ENCODE measurements at places on chromosomes 3 and 15.
A peak's percentile ranks its signal among the peaks of the same experiment; 100 is the strongest.

- no peak for DNase-seq
Observed at GRCh38 chr3:61769266-61769990, 208.1 kb downstream of the PTPRG start.

DNA sequence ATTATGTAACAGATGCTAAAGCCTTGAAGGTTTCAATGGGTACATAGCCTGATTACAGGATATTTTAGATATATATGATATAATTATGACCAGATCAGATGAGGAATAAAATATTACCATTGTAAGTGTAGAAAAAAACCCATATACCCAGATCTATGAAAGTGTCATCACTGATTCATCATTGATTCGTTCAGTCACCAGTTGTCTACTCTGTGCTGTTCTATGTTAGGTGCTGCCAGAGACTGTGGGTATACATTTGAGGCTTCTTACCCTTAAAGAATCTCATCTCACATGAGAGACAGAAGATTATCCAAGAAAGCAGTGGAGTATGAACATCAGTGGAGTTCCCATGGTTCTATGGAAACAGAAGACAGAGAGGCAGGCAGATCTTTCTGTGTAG is 92.2 kb downstream of the MBNL1 start:
- DNase-seq, result no peak

DNA sequence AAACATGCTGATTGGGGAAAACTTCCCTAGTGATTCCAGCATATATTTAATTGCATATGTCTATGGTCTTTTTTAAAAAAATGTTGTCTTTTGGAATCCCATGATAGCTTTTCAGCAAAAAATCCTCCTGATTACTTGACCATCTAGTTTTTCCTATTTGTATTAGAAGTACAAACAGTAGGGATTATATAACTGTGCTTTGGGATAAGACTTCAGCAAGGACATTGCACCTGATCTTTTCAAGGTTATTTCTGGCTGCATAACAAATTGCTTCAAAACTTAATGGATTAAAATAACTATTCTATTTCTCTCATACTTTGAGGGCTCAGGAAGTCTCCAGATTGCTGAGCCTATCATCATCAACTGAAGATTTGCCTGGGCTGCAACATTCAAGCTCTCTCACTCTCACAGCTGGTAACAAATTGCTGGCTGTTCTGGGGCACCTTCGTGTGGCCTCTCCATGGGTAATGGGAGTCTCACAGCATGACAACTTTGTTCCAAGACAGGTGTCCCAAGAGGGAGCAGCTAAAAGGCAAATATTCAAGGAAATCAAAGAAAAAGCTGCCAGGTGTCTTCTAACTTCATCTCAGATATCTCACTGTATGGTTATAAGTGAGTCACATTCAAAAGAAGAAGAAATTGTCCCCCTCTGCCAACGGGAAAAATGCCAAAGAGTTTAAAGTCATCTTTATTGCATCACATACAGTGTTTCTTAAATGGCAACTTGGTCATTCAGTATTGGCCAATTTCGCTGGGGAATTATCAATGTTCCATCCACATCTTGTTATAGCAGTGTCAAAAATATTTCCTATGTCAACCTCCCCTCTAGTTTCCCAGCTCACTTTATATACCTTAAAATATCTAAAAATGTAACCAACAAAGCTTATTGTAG is 644.5 kb upstream of the GRM7 start:
- DNase-seq, result no peak

DNA sequence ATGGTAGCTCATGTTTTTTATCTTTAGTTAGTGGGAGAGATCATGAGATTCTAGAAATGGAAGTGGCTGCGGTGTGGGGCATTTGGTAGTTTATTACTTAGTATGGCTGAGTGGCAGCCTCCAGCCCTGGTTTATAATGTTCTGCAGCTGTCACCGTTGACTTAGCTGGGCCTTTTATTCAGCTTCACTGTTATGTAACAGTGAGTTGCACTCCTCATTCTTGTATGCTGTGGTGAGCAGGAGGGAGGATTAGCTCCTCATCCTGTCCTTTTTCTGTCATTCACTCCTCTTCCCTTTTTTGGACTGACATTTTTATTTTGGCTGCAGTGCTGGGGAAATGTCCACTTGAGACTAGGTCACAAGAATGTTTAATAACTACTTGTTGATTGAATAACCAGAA is 29.5 kb downstream of the RAD54L2 start:
- no peak for DNase-seq

DNA sequence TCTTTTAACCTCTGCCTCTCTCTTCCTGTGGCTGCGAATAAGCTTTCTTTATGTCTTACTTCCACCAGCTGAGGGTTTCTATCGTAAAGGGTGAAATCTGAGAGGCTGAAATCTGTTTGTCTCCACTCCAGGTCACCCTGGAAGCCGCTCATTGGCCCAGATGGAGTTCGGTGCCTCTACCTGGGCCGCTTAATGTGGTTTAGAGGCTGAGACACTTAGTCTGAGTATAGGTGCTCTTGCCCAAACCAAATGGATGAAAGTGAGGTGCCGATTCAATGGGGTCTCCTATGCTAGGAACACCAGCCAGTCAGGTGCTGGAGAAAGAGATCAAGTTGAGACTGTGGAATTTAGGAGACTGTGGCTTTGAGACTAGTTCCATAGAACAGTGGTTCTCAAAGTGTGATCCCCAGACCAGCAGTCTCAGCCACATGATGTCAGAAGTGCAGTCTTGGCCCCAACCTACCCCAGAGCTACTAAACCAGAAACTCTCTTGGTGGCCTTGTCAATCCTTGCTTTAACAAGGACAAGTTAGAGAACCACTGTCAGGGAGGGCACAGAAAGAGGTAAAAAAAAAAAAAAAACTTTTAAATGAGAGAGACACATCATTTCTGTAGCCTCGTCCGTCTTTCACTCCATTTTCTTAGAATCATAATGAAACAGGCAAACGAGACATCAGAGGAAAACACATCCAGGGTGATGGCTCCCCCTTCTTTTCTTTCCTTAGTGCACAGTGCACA is 54.9 kb upstream of the CCR2 start:
- DNase-seq, result no peak

GRCh38 chr3:77931255-77932009 is 891.5 kb downstream of the ROBO2 start:
- no peak for DNase-seq

GRCh38 chr3:122640437-122640999 is 40.1 kb upstream of the PARP14 start:
- no peak for DNase-seq

- DNase-seq, result no peak
Observed at GRCh38 chr3:107062787-107063186, 314.5 kb upstream of the CCDC54 start.

DNA sequence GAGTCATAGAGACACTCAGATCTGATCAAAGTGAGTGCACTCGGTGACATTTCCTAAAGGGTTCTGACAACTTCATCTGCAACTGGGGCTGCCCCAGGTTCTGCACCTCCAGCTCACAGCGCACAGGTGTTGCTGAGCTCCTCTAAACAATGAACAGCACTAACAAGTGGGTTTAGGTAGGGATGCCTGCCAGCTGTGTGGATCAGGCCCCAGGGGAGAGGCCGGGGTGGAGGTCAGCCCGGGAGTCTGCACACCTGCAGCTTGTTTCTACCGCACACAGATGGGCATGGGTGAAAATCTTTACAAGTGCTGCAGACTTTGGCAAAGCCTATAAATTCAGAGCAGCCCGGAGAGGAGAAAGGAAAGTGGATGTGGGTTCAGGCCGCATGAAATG is 355 bp downstream of the FBXW12 start:
- DNase-seq, result no peak

DNA sequence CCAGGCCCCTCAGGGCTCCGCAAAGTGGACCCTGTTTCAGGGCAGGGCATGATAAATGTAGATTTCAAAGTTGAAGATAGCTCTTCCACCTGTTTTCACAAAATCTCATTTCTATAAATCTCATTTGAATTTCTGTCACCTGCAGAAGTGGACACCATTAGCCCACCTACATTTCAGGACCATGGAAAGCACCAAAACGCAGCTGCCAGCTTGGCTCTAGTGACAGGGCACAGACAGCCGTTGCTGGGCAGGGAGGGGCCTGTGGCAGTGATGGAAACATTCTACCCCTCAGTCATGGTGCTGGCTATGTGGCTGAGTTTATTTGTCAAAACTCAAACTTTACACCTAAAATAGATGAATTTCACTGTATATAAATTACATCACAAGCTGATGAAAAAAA is 40.4 kb downstream of the PRR23E start:
- peak; percentile 14 for DNase-seq

GRCh38 chr3:33047842-33048834 is 48.8 kb downstream of the GLB1 start:
- DNase-seq, result peak; percentile 71

GRCh38 chr3:4061195-4061594 is 242.0 kb upstream of the SETMAR start:
- no peak for DNase-seq

DNA sequence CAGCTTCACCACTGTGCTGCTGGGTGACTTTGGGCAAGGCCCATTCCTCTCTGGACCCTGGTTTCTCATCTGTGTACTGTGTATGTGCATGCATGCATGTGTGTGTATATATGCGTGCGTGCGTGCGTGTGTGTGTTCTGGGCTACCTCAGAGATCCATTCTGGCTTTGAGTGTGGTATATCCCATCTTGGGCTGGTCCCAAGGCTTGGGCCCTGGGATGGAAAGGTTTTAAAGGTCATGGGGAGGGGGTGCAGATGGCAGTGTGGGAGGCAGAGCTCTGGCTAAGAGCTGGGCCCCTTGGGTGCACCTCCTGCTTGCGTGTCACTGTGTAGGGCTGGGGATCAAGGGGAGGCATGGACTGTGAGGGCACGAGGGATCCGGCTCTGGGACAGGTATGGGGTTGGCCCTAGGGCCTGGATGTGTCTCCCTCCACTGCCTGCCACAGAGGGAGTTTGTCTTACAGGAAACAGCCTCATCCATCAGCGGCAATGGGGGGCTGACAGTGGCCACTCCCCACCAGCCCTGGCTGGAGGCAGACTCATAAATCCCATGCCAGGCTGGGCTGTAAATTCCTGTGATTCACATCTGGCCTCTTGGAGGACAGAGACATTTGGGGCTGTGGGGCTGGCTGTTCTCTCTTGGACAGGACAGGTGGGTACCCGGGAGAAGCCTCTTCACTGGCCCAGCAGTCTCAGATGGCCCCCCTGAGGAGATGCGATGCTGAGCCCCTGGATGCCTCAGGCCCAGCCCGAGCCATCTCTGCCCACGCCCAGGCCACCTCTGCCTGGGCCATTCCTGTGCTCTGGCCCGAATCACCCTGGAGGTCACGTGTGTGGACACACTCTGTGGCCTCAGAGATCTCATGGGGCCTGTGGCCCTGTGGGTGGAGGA is 21.4 kb upstream of the CSPG4 start:
- DNase-seq, result peak; percentile 66

GRCh38 chr15:69713726-69714559 is 261.3 kb downstream of the RPLP1 start:
- DNase-seq, result peak; percentile 77

DNA sequence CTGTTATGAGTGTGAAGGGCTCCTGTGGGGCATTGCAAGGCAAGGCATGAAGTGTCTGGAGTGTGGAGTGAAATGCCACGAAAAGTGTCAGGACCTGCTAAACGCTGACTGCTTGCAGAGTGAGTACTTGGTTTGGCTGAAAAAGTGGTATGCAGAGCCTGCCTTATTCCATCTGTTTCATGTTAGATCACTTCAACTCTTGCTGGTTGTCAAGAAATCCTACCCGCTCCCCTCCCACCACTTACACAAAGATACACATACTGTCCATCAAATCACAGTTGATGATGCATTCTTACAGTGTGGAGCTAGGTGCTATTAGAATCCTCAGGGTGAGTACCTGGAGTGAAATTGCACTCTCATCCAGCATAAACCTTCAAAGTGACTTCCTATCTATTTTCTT is 272.1 kb downstream of the UNC13C start:
- DNase-seq, result no peak

GRCh38 chr3:194610689-194611088 is 22.5 kb downstream of the TMEM44 start:
- no peak for DNase-seq

- no peak for DNase-seq
Observed at GRCh38 chr3:179655236-179655635, 2.4 kb downstream of the USP13 start.

DNA sequence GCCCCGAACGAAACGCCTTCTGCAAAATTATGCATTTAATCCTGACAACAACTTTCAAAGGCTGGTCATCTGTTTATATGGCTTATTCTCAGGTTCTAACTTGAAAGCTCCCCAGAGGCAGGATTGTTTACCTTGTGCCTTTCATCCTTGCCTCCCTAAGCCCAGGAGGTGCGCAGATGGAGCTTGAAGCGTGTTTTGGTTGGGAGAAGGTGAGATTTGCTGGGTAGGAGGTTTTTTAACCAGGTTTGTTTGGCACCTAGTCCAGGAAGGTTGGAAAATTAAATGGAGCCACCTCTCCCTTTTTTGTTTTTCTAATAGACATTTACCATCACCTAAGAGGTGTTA is 675 bp downstream of the TSEN2 start:
- DNase-seq, result no peak

- no peak for DNase-seq
Observed at GRCh38 chr3:71628522-71628921, 45.0 kb upstream of the FOXP1 start.

GRCh38 chr3:190892395-190892902 is 30.0 kb upstream of the GMNC start:
- DNase-seq, result no peak

DNA sequence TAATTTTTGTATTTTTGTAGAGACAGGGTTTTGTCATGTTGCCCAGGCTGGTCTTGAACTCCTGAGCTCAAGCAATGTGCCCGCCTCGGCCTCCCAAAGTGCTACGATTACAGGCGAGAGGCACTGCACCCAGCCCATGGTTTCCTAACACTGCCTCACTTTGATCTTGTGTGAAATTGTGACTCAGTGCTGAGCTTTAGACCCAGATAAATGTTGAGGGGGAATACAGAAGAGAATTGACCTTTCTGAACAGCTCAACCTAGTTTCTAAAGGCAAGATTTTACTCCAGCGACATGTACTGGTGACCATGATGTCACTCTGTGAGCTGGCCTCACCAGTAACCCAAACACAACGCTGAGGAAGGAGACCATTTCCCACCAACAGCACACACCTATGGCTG is 73.5 kb downstream of the ATP1B3 start:
- no peak for DNase-seq

GRCh38 chr15:77004189-77004588 is 9.3 kb downstream of the PSTPIP1 start:
- no peak for DNase-seq

- peak; percentile 76 for DNase-seq
Observed at GRCh38 chr3:174016186-174016585, 618.6 kb downstream of the NLGN1 start.

GRCh38 chr3:186724911-186725310 is 7.8 kb downstream of the KNG1 start:
- no peak for DNase-seq

- peak; percentile 37 for DNase-seq
Observed at GRCh38 chr3:29381595-29381994, 100.7 kb downstream of the RBMS3 start.
